ENCODE measurements at places on chromosomes 7 and 10.

DNA sequence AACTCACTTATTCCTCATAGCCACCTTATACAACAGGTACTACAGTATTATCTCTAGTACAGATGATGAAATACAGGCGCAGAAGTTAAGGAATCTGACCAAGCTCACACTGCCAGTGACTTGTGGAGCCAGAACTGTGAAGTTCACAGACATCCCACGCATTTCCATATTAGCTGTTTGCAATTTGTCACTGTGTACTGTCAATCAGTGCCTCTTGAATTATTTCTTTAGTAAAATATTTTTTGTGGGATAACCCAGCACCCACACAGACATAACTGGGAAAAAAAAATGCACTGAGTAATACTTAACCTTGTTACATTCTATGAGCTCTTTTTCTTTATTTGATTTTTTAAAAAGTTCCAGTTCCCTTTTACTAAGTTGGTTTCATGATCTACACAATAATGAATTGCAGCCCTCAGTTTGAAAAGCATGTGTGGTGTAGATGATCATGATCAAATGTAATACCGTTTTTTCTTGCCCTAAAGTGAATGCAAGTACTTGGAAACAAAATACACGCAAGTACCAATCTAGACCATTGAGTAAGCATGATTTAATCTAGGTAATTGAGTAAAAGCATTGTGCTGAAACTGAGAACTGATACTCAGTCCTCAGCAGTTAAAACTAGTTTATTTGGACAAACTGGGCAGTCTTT lies 14.1 kb downstream of the CUL1 start:
- no peak for DNase-seq

GRCh38 chr10:52533986-52534385 lies 219.9 kb downstream of the DKK1 start:
- DNase-seq = no peak

DNA sequence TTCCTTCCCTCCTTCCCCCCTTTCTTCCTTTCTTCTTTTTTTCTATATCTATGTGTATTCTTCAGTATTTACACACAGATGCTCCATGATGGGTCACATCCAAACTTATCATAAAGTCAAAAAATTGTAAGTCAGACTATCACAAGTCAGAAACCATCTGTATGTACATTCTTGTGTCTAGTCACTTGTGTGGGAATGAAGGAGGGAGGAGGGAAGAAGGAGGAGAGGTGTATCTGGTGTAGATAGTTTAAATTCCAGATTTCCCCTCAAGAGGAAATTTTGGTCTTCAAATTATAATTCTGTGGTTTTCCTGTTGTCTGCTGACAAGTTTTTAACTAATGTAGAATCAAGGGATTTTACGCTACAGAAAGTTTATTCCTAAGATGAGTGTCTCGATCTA lies 287.2 kb downstream of the ETV1 start:
- DNase-seq = no peak

- DNase-seq = peak; percentile 36
Observed at GRCh38 chr10:100998183-100998990, 1.2 kb upstream of the LZTS2 start.

GRCh38 chr7:38751416-38751815 lies 120.2 kb upstream of the AMPH start:
- DNase-seq = no peak
